ACHN (cell line): ENCODE measurements at places on chromosomes 5 and 9.
A peak's percentile ranks its signal among the peaks of the same experiment; 100 is the strongest.

DNA sequence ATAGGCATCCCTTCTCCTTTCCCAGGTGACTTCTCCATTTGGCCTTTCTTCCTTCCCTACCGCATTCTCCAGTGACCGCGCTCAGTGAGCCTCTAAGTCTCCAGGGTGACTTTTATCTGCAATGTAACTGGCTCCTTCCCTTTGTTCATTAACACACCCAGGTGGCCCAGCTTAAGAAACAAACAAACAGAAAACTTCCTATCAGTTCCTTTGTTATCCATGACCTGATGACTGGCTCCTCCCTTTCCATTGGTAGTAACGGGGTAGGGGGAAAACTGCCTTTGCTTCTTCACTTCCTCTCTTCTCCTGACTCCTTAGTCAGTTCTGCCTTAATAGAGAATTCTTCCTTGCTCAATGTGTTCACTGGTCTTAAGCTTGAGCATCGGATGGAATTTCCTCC lies 7.0 kb upstream of the SH3GL2 start:
- DNase-seq, result no peak

DNA sequence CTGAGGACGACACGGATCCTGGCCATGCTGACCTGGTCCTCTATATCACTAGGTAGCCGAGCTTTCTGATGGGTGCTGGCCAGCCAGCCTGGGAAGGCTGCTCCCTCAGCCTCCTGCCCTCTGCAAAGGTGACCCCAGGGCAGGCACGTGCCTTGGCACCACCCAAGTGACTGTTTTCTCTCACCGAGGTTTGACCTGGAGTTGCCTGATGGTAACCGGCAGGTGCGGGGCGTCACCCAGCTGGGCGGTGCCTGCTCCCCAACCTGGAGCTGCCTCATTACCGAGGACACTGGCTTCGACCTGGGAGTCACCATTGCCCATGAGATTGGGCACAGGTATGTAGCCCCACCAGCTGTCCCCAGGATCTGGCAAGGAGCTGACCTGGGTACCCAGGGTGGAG lies 3.8 kb downstream of the ADAMTS13 start:
- DNase-seq, result no peak

- no peak for DNase-seq
These were observed 80.3 kb downstream of the ADAMTS2 start for GRCh38 chr5:179264783-179265513.

- no peak for DNase-seq
These were observed 7.9 kb downstream of the FCN1 start for GRCh38 chr9:134909511-134910481.

GRCh38 chr9:135519179-135519971 lies 1.9 kb upstream of the LCN1 start:
- DNase-seq, result no peak

DNA sequence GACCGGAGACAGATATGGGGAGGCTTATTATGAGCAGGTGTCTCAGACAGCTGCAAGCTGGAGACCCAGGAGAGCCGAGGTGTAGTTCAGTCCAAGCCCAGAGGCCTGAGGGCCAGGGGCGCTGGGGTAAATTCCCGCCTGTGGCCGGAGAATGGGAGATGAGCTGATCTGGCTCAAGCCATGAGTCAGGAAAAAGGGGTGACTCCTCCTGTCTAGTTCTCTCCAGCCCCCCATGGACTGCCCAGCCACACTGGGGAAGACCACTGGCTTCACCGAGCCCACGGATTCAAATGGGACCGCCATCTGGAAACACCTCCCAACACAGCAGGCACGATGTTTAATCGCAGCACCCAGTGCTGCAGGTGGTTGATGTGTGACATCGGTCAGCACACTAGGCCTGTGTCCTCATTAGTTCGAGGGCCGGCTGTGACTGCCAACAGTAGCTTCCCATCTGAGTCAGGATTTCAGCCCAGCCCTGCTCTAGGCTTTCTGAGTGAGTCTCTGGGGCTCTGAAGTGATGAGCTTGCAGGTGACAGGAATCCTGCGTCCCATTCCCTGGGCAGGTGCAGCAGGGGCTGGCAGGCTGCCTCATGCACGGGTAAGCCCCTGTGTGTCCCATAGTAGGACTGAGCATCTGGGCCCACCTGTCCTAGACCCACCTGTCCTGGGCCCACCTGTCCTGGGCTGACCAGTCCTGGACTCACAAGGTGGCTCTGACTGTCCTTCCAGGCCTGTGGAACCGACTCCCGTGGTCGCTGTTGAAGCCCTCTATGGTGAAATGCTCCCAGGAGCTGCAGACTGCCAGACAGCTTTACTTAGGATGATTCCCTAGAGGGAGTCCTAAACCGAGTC lies 49.7 kb downstream of the AHRR start:
- no peak for DNase-seq

DNA sequence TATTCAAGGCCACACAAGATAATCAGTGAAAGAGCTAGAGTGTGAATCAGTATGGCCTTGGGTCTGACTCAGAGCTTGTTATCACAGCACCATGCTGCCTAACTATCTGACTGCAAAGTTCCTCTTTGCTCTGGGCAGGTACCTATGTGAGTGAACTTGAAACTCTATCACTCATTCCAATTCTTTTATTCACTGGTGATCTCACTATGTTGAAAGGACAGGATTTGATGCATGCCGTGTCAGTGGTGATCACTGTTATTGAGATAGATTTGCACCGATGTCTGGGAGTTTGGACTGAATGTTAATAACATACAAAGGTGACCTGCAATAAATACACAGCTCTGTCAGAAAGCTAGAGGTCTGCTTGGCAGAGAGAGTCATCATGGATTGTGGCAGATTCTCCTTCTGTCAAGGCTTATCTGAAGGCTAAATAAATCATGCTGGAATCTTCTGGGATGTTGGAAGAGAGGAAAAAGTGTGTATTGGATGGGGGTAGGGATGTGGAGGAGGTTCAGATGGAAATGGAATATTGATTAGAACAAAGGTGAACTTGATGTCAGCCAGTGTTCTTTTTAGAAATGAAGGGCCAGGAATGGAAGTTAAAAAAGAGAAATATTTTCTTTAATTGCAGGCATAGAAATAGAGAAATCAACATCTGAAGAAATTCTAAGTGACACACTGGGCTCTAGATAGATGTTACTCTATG lies 91.8 kb upstream of the TNC start:
- DNase-seq, result peak; percentile 13

GRCh38 chr9:65403721-65404120 lies 118.7 kb upstream of the FOXD4L5 start:
- no peak for DNase-seq

- peak; percentile 73 for DNase-seq
These were observed 3.2 kb downstream of the SNX30 start for GRCh38 chr9:112753725-112754124.

DNA sequence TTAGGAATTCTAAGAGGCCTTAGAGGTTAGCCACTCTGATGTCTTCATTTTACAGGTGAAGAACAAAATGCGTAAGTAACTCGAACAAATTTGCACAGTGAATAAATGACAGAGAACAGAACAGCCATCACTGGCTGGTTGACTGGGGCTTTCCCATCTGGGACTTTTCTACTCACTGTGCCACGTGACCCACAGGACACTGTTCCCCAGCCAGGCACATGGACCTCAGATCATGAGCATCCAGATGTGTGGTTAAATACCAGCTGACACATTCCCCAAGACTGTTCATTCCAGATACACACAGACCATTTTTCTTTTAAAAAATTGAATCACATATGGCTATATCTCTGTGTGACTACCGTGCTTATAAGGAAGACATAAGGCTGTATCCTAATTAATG lies 25.8 kb upstream of the MED10 start:
- DNase-seq, result no peak

- no peak for DNase-seq
These were observed 47.3 kb downstream of the JADE2 start for GRCh38 chr5:134572811-134573210.

DNA sequence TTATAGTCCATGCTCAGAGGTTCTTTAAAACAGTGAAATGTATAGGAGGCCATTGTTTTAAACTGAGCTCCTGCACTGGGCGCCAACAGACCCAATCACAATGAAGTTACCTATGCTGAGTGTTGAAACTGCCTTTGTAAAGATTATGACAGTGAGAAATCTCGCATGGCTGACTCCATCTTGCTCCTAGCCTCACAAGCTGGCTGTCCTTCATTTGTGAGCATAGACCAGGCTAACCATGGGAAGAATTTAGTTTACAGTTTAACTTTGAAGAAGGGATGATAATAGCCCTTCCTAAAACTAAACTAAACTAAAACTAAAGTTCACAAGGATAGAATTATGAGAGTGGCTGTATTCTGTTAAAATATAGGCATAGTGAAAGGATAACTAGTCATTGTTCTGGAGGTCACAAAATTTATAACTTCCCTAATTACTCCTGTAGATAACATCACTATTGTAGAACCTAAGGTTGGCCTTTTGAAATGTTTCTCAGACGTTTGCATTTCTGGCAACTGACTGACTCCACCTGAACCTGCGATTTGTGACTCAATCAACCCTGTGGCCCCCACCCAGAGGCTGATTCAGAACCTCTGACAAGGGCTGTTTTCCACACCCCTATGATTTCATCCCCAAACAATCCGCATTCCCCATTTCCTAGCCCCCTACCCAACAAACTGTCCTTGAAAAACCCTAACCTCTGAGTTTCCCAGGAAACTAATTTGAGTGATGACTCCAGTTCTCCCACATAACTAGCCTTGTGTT lies 59.1 kb downstream of the HMHB1 start:
- peak; percentile 4 for DNase-seq

DNA sequence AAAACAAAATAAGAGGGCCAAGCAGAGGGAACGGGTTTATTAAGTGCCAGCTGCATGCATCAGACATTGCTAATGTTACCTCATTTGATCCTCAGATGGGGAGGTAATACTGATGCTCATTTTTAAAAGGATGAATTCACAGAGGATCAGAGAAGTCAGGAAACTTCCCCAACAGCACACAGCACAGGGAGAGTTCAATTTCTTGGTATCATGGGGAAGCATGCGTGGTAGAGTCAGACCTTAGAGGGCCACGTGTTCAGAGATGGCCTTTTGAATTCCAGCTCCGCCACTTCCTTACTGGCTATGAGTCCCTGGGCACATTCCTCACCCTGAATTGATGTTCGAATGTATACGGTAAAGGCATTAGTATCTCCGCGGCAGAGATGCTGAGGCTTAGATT lies 108.3 kb downstream of the MYO10 start:
- no peak for DNase-seq

DNA sequence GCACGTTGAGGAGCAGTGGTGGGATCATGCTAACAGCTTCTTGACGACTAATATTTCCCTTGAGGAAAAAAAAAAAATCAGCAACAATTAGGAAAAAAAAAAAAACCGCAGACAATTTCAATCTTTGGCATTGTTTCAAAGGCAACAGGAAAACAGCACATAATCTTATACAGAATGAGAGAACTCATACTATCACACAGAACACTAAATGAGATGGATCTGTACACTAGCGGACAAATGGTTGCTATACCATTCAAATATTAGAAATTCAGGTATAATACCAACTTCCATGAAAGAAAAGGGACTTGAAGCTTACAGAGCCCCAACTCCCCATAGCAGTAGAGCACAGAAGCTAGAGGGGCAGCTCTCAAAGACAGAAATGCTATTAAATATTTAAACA lies 9.6 kb downstream of the NSUN2 start:
- DNase-seq, result no peak

DNA sequence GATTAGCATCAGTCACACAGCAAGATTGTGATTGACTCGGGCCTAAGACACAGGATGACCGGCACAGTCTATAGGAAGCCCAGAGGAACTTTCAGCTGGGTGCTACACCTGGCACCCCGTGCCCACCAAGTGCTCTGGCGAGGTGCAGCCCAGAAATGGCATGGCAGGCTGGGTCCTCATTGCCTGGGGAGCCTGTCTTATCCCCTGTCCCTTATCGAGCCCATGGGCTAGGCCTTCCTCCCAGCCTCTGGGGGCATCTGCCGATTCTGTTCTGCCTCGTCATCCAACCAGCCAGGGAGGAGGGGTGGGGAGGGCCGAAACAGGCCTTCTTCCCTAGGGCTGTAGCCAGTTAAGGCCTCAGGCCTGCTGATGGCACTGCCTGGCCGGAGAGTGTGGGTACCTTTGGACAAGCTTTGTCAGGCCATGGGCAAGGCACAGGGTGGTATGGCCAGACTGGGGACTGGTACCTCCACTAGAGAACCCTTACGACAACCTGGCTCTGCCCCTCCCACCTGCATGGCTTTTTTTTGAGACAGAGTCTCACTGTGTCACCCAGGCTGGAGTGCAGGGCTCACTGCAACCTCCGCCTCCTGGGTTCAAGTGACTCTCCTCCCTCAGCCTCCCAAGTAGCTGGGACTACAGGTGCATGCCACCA lies 1.6 kb downstream of the GRK6 start:
- no peak for DNase-seq

DNA sequence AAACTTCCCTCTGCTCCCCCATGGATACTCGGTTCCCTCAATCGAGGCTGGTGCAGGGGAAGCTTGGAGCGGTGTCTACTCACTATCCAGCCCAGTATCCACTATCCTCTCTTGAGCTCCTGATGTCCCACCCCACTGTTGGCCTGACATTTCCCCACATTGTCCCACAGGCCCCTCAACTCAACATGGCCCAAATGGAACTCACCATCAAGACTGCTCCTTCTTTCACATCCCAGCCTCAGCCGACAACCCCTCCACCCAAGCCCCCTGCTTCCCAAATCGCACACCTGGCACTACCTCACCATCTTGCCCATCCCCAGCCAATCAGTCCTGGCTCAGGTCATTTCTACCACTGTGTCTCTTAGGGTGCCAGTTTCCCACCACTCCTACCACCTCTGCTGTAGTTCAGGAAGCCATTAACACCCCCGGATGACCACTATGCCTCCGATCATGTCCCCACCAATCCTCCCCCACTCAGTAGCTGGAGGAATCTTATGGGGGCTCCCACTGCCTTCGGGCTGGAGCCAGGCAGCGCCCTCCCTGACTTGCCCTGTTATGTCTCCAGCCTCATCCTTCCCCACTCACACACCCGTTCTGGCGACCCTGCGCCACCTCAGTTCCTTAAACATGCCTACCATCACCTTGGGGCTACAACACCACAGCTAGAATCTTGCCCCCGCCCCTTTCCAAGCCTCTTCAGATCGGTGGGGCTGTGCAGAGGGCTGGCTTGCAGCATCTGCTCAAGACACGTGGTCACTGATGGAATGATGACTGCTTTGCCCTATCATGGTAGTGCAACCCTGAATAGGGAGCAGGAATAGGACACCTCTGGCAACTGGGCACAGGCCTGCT lies 273.6 kb downstream of the FSTL4 start:
- no peak for DNase-seq

GRCh38 chr5:39231705-39232525 lies 12.6 kb upstream of the FYB1 start:
- DNase-seq, result no peak

GRCh38 chr5:83095957-83096539 lies 18.7 kb downstream of the XRCC4 start:
- peak; percentile 77 for DNase-seq

GRCh38 chr5:37045703-37046102 lies 169.1 kb downstream of the NIPBL start:
- no peak for DNase-seq

GRCh38 chr5:179451114-179451827 lies 99.1 kb upstream of the RUFY1 start:
- DNase-seq, result no peak

GRCh38 chr9:126440940-126441339 lies 114.3 kb downstream of the MVB12B start:
- DNase-seq, result no peak
